ENCODE measurements at places on chromosomes 4 and X.

DNA sequence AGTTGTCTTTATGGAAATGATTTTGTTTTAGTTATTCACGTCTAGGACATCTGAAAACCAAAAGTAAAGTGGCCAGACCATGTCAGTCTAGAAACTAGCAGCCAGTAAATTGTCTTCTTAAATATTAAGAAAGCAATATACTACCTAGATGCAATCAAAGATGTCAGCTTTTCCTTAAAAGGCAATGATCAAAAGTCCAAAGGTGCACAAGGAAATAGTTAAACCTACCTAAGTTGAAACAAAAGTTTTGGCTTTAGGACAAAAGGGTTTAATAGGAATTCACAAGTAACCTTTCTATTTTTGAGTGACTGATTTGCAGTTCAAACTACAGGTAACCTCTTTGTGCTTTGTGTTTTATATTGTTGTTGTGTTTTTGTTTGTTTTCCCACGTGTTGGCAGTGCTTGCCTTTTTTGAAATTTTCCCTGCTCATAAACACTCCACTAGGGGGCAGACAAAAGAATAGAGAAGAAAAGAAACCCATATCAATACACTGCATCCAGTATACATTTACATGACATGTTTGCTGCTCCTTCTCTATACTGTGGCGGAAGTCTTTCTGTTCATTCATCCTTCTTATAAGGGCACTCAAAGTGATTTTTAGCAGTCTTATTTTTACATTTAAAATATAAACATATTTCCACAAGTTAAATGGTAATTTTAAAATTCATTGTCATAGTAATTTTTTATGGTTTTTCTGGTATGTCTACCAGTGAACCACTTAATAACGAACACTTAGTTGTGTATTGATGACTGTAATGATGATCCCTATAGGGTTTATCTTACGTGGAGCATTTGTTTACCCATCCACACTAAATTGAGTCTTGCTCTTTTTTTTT lies 62.7 kb downstream of the GAB1 start:
- no peak for DNase-seq

DNA sequence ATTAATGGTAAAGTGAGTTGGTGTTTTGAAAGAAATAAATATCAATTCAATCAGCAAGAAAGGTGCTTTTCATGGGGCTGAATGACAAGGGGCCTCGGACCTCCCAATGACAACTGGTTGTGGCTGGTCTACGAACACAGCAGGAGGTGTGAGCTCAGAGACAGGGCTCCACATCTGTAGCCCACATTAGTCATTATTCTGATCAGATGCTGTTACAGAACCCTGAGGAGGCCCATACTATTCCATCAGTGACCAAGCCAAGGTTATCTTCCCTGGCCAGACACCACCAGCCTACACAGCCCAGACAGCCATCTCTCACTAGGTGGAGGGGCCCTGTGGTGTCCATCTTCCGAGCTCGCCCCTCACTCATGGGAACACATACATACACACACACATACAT lies 168.8 kb downstream of the SH3KBP1 start:
- DNase-seq: no peak

DNA sequence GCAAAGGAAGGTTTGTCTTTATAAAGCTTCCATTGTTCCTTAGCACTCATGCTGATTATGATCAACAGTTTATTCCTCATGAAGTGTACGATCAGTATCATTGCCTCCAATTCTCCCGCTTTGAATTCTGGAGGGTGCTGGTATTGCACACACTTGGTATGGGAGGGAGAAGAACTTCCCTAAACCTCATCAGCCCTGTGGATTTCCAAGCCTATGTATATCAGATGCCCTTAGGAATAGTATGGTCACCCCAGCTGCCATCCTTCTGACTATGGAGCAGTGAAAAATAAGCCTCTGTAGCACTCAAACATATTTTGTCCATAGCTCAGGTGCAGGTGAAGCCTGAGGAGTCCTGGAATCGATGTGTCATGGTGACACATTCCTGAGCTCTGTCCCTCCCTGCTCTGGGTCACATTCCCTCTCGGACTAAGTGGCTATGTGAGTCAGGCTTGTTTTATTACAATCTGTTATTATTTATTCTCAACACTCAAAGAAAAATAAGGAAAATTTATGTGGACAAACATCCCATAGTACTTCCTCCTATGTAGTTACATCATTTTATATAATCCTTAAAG lies 2.0 kb upstream of the ZDHHC9 start:
- DNase-seq: no peak

- no peak for DNase-seq
These were observed 32.2 kb upstream of the PSAPL1 start for GRCh38 chr4:7466904-7467303.

DNA sequence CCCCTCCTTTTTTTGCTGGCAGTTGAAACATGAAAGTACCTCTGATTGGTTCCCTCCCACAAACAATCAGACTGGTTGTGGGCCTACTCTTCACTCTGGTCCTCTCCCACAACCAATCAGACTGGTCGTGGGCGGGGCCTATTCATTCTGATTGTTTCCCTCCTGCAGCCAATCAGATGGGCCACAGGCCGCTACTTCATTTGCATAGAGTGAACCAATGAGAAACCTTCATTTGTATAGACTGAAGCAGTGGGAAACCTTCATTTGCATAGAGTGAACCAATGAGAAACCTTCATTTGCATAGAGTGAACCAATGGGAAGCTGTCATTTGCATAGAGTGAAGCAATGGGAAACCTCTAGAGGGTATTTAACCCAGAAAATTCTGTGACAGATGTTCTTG lies 55.2 kb downstream of the TRMT44 start:
- DNase-seq: no peak

- no peak for DNase-seq
These were observed 45.0 kb downstream of the NAF1 start for GRCh38 chr4:163121689-163122088.

- DNase-seq: no peak
These were observed 43.4 kb downstream of the SMARCAD1 start for GRCh38 chr4:94251094-94251493.

GRCh38 chr4:158033416-158034120 lies 139.3 kb downstream of the GASK1B start:
- DNase-seq: no peak

GRCh38 chr4:1574601-1575417 lies 109.3 kb downstream of the FAM53A start:
- DNase-seq: no peak

DNA sequence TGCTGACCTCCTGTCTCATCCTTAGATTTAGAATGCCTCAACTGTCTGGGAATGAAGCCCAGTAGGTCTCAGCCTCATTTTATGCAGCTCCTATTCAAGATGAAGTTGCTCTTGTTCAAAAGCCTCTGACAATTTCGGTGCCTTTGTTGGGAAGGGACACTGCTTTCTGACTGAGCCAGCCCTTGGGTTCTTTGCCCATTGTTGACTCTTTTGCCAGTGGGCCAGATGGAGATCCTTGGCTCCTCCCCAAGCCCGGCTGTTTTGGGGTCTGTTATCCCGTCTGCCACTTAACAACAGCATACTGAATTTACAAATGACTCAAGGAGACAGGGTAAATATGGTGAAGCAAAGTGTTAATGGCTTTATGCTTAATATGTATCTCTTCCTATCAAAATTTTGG lies 58.3 kb upstream of the PRKX start:
- DNase-seq: no peak

- DNase-seq: no peak
These were observed 27.5 kb downstream of the PCYT1B start for GRCh38 chrX:24619647-24620046.

GRCh38 chrX:124338733-124339514 lies 6.5 kb downstream of the TEX13D start:
- DNase-seq: no peak

DNA sequence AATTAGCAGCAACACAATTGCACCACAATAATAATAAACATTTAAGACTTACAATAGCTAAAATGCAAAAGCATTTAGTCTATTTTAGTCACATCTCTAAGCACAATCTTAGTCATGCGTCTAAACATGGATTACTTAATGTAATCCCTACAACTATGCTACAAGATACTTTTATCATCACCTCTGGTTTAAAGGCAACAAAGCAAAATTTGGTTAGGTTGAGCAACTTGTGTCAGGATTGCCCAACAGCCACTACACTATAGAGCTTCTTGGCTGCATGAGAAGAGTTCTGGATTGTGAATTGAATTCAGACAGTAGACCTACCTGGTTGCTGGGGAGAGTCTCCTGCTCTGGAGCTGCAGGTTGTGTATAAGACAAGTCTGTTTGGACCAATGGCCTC lies 146.5 kb upstream of the PUDP start:
- no peak for DNase-seq

DNA sequence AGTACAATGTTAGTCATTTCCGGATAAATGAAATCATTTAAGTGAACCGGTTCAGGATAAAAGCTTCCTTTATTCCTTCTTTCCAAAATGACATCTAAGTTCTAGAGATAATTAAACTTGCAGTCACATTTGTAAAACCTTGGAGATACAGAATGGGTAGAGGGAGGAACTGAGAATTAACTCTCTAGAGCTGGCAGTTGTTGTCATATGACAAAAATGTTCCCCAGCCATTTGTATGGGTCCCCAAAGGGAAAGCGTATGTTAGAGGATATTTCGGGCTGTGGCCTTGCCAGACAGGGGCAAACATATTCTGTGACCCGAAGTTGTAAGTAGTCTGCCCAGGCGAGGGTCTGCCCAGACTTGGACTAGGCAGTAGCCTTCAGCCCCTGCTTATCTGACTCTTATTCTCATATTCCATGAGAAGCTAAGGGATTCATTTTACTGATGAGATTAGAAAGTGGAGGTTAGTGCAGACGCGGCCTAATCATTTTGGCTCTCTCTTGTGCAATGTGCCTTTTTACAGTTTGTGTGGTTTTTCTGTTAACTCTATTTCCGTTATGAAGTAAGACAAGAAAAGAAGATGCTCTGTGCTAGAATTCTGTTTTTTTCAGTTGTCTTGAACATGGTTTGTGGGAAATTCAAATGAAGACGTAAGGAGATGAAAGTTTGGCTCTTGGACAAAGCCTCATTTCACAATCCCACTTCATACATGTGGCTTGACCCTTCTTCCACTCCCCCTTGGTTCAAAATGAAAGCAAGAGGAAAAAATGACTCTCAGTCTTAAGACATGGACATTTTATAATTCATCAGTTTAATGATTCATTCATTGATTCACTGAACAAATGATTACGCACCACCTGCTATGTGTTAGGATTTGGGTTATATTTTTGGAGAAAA lies 2394.2 kb upstream of the AGA start:
- no peak for DNase-seq

- DNase-seq: no peak
These were observed 9.2 kb downstream of the MAD2L1 start for GRCh38 chr4:120057416-120057815.

DNA sequence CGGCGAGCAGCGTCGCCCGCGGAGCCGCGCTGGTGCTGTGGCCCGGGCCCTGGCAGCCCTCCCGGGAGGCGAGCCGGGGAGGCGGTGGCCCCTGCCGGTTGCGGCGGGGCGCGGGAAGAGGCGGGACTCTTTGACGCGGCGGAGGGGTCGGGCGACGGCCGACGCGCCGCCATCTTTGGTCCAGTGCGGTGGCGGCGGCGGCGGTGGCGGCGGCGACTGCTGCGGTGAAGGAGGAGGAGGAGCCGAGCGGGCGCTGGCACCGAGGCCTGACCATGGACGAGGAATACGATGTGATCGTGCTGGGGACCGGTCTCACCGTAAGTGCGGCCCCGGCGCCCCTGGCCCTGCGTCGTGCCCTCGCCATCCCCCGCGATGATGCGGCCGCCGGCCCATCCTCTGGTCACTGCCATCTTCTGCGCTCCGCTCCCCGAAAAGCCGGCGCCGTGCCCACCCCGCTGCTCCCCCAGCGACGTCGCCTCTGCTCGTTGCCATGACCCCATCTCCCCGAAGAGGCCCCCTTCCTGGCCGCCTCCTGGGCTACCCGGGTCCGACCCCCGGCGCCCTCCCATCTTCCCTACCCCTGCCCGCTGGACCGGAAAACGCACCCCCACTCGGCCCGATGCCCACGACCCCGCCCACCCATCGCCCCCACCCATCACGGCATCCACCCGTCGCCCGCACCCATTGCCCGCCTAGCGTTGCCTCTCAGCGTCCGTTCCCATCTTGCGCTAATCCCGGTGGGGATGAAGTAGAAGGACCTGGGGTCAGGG lies at the start of gene GDI1:
Gene GDI1 (plus strand): TSS at position 172 of the 770 bp plus-strand sequence. CDS start 101 bp downstream, at position 273.
- peak; percentile 69 for DNase-seq

DNA sequence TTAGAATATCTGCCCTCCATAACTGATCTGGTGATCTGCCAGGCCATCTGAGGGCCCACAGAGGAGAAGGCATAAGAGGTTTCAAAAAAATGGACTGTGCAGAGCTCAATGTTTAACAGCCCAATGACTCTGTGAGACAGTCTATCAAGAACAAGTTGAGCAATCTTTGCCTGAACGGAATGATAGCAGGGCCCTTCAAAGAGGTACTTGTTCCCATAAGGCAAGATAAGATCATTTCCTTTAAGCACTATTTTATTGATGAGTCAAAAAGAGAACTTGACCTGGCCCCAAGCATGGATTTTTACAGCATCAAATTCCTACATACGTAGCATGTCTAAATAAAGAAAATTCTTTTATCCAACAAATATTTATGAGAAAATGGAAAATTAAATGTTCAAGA lies 182.8 kb downstream of the IDS start:
- DNase-seq: no peak

DNA sequence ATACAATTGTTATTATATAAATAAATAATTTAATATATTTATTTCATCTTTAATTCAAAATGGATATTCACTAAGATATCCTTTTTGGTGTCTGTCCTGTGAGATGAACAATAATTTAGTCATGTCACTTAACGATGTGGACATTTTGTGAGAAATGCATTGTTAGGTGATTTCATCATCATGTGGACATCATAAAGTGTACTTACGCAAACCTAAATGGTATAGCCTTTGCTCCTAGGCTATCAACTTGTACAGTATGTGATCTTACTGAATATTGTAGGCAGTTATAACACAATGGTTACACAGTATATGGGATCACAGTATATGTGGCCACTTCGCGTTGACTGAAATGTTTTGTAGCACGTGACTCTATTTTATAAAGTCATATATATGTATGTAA lies 20.2 kb upstream of the CHRNA9 start:
- DNase-seq: no peak

- DNase-seq: no peak
These were observed 68.4 kb downstream of the PDLIM5 start for GRCh38 chr4:94519925-94520789.

GRCh38 chrX:15471028-15471427 lies 22.1 kb downstream of the PIR start:
- DNase-seq: peak; percentile 70

DNA sequence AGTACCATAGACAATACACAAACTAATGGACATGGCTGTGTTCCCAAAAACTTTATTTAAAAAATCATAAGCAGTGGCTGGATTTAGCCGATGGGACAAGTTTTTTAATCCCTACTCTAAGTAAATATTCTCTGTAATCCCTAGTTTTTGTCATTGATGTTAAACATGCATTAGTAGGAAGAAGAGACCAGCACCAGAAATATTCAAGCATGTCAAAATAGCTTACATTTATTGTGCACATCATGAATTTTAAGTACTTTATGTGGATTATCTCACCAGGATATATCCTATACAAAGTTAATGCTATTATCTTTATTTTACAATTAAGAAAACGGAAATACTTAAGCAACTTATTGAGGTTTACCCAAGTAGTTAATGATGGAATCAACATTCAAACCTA lies 46.0 kb downstream of the HSPA4L start:
- no peak for DNase-seq

GRCh38 chrX:7090641-7091040 lies 56.9 kb upstream of the STS start:
- no peak for DNase-seq

- DNase-seq: no peak
These were observed 107.6 kb upstream of the PACRGL start for GRCh38 chr4:20592663-20593062.

GRCh38 chr4:81622474-81623184 lies 150.9 kb upstream of the RASGEF1B start:
- no peak for DNase-seq

Measured in activated T-cell treated with anti-CD3 and anti-CD28 coated beads, Interleukin-2, amount 50 U/mL, for 48 hours (primary cell).